EL (cell line): ENCODE measurements at places on chromosomes 6 and 20.

DNA sequence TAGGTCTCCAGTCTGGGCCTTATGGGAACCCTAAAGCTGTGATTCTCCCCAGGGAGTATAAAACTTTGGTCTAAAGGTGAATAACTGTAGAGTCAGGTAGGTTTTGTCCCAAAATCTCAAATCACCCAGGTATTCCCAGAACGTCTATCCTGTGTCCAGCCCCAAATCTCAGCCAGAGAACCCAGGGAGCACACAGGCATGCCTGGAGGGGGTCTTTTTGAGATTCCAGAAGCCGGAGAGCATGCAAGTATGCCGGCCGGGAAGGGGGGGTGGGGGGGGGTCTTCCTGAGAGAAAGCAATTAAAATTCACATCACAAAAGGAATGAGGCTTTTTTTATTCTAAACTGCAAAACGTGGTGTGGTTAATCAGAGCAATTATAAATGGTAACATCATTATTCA, 210.0 kb downstream of the PTPRT start:
- DNase-seq, result no peak

GRCh38 chr6:38738261-38738660, 23.1 kb downstream of the DNAH8 start:
- no peak for DNase-seq

DNA sequence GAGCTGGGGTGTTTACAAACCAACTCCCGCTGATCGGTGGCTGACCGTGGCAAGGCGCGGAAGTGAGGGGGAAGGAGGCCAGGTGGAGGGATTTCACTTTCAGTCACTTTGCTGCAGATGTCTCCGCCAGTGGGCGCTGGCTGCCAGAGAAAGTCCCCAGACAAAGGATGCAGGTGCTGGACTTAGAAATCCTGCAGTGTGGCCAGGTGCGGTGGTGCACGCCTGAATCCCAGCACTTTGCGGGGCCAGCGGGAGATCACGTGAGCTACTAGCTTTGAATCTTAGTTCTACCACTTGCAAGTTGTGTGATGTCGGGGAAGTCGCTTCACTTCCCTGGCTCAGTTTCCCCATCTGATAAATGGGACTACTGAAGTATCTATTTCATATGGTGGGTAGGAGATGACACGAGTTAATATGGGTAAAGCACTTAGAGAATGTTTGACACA, 180.4 kb downstream of the ZNF217 start:
- DNase-seq, result no peak

GRCh38 chr20:2751878-2752566, 48.4 kb downstream of the CPXM1 start:
- DNase-seq, result peak; percentile 27

- DNase-seq, result no peak
Measured at GRCh38 chr6:27678469-27678868, 205.6 kb upstream of the ZNF184 start.

GRCh38 chr6:11320914-11321597, 88.6 kb upstream of the NEDD9 start:
- no peak for DNase-seq

DNA sequence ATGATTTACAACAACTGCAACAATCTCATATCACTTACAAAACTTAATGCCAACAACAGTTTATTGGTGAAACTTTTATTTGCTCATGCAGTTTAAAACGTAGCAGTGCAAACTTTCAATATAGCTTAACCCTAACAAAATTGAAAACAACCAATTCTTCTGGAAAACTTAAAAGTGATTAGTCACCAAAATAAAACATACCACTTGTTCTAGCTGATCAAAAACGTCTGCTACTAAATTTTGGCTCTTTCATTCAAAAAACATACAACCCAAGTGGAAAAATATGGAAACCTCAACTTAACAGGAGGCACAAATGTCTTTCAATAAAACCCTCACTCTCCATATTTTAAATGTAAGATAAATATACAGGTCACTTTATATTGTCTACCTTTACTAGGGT, 39.6 kb downstream of the COL12A1 start:
- no peak for DNase-seq

- no peak for DNase-seq
Measured at GRCh38 chr6:40355066-40355465, 232.1 kb downstream of the LRFN2 start.

- peak; percentile 1 for DNase-seq
Measured at GRCh38 chr6:45002390-45003105, 325.6 kb upstream of the RUNX2 start.

DNA sequence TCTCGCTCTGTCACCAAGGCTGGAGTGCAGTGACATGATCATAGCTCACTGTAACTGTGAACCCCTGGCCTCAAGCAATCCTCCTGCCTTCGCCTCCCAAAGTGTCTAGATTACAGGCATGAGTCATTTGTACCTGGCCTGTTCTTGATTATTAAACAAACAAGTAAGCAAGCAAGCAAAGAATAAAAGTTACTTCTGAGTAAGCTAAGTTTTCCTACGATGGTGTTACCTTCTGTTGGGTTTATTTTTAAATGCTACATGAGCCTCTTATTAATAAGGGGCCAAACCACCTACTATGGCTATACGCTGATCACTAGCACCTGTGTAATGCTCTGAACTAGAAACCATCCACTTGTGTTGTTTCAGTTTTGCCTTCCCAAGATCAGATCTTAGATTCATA, 50.8 kb downstream of the IL22RA2 start:
- no peak for DNase-seq

- peak; percentile 92 for DNase-seq
Measured at GRCh38 chr20:44704551-44704971, 10.6 kb upstream of the CCN5 start.

DNA sequence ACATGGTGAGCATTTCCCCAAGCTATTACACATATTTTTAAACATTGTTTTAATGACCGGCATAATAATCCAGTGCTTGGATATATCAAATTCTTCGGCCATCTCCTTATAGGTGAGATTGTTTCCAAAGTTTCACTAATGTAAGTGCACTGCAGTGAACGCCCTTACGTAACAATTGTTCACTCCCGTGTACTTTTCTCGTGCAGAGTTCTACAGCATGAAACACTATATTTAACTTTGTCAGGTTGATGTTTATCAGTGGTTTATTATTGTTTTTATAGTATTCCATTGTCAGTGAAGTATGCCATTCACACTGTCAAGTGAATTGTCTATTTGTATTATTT, 3.4 kb upstream of the GZF1 start:
- no peak for DNase-seq

DNA sequence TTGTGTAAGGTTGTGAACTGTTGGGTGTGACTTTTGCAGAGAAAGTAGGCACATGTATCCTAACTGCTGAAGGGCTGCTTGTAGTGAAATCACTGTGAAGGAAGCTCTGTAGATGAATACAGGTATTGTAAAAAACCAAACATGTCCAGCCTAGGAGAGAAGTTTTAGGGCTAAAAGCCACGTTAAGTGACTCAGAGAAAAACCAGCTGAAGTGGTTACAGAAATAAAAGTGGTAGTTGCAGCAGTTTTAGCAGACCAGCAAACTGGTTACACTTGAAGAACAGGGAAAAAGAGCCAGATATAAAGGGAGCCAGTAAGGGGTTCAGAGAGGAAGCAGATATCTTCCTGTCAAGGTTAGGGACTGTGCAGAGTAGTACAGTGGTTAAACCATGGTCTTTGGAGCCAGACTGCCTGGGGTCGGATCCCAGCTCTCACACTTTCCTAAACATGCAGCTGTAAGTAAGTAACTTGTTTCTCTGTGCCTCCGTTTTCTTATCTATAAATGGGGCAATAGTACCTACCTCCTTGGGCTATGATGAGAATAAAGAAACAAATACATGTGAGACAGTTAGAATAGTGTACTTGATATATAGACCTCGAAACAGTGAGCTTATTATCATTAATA, 33.8 kb upstream of the RNF8 start:
- DNase-seq, result no peak

DNA sequence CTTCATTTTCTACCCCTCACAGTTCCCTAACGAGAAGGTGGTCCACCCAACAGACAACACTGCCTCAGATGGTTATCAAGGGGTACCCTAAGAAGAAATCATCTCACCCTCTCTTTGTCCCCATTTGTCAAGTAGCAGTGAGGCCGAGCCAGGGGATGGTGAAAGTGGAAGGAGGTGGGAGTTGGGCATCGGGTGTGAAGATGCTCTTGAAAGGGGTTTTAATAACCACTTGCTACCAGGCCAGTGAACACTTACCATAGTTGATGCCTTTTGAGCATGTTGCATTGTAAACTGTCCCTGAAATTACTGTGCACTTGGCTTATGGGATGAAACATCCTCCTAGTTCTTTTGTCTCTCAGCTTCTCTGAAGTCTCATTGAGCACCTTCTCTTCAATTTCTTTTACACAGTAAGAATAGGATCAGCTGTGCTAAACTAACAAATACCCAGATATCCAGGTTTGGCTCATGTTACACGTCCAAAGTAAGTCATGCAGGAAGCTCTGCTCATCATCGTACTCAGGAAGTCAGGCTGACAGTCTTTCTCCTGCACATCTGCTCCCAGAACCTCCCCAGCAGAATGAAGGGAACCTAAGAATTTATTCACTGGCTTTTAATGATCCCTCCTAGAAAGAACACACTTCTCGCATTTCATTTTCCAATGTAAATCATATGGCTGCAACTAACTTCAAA, 13.3 kb downstream of the HLA-DPB1 start:
- DNase-seq, result no peak

- peak; percentile 13 for DNase-seq
Measured at GRCh38 chr6:7727086-7727945, 1.4 kb downstream of the BMP6 start.
